ENCODE measurements at places on chromosomes 1 and 21.

DNA sequence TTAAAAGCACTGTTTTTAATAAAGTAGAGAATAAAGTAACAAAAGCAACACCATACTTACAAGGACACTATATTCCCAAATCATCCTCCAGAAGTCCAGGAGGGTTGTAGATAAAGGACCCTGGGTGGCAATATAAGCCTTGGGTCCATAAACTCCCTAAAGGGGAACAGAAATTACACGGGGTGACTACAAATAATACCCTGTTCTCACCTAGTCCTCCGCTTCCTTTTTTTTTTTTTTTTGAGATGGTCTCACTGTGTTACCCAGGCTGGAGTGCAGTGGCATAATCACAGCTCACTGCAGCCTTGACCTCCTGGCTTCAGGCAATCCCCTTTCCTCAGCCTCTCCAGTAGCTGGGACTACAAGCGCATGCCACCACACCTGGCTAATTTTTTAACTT is 13.1 kb downstream of the PTPN22 start:
- DNase-seq = no peak

- DNase-seq = no peak
Observed at GRCh38 chr1:169809370-169810095, 14.8 kb upstream of the METTL18 start.

GRCh38 chr1:36942148-36942547 is 92.2 kb downstream of the GRIK3 start:
- no peak for DNase-seq

- DNase-seq = no peak
Observed at GRCh38 chr1:81948495-81948894, 147.8 kb downstream of the ADGRL2 start.

DNA sequence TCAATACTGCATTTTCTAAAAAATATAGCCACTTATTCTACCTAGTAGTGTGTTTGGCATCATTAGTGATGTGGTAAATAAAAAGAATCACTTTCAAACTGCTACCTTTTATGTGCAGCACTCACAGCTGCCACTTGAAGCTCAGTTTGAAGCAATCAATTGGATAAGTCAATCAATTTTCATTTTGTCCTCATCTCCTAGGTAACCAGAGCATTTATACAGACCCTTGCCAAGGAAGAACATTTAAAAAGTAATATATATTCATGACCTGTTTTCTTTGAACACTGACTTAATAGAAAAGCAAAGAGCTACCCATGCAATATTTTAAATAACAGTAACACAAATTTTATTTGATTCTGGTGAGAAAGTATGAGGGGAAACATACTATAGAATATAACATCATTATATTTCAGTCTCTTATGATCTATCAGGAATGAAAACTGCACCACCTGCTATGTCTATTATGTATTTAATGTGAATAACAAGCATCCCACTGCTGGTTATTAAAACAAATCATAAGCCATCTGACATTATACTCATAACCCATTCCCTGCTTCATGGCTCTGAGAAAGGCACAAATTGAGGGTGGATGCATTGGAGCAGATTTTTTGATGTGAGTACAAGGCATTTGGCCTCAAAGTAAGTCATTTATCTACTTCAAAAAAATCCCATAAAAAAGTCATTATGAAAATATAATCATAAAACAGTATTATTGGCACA is 168.4 kb upstream of the C21orf91 start:
- no peak for DNase-seq

DNA sequence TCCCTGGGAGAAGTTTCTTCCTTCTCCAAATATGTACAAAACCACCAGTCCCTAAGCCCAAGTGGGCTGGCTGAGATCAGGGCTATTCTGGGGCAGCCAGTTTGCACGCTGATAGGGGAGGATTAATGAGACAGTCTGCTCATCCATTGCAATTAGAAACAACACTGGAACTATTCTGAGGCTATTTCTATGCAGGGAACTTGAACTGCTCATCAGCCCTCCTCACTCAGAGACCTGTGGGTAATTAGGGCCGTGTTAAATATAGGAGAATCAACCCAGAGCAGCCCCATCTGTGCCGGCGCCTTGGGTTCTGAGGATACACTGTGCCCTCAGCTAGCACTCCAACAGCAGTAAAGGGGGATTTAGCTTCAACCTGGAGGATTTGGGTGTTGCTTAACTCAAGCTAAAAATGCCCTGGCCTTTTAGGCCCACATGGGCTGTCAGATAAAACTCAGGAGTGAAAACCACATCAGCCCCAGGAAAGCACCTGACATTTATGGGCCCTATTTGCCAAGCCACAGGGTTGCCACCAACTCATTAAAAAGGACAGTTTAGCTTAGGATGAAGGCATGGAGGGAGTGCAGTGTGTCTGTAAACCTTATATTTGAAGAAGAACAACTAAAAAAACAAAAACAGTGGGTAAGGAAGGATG is 53.9 kb downstream of the DUSP10 start:
- DNase-seq = no peak

- DNase-seq = no peak
Observed at GRCh38 chr1:88777604-88778149, 93.6 kb downstream of the PKN2 start.

DNA sequence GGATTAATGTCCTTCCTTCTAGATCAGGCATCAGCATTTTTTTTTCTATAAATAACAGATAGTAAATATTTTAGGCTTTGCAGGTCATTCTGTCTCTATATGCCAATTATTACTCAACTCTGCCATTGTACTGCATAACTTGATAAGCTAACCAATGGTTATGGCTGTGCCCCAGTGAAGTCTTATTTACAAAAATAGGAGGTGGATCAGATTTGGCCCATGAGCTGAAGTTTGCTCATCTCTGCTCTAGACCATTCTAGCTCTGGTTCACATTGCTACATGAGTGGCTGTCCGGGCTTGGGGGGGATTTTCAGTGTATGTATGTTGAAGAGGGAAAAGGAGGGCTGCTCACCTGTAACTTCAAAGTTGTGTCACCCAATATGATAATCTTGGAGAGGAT is 10.1 kb downstream of the RAB7B start:
- no peak for DNase-seq

All from tibial nerve (tissue), 4 donors.